ENCODE measurements at places on chromosomes 11 and 22.

DNA sequence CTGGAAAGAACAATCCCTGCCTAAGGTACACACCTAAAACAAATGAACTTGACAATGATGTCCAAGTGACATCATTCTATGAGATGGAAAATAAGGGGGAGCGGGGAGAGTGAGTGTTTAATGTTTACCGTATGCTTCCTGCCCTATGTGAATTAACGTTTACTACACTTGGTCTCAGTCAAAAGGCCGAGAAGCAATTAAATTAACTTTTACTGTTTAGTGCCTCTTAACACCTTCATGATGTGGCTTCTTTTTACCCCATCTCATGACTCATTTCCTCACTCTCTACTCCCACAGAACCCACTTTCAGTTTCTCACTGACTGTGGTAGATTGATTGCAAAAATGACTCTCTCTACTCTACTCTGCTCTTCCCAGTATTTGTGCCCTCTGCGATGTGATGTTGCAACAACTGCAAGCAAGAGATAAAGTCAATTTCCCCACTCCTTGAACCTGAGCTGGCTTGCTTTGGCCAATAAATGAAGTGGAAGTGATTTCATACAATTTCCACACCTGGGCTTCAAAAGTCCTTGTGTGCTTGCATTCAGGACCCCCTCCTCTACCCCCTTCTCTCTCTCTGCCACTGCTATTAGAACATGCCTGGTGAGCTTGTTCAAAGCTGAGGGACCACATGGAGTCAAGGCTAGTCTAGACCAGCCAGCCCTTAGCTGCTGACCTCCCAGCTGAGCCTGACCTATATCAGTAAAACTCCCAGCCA lies 11.6 kb upstream of the ALKBH3 start:
- no peak for DNase-seq

GRCh38 chr11:12537778-12538401 lies 136.3 kb upstream of the TEAD1 start:
- DNase-seq = no peak

GRCh38 chr11:134544095-134544815 lies 132.2 kb upstream of the B3GAT1 start:
- DNase-seq = no peak

DNA sequence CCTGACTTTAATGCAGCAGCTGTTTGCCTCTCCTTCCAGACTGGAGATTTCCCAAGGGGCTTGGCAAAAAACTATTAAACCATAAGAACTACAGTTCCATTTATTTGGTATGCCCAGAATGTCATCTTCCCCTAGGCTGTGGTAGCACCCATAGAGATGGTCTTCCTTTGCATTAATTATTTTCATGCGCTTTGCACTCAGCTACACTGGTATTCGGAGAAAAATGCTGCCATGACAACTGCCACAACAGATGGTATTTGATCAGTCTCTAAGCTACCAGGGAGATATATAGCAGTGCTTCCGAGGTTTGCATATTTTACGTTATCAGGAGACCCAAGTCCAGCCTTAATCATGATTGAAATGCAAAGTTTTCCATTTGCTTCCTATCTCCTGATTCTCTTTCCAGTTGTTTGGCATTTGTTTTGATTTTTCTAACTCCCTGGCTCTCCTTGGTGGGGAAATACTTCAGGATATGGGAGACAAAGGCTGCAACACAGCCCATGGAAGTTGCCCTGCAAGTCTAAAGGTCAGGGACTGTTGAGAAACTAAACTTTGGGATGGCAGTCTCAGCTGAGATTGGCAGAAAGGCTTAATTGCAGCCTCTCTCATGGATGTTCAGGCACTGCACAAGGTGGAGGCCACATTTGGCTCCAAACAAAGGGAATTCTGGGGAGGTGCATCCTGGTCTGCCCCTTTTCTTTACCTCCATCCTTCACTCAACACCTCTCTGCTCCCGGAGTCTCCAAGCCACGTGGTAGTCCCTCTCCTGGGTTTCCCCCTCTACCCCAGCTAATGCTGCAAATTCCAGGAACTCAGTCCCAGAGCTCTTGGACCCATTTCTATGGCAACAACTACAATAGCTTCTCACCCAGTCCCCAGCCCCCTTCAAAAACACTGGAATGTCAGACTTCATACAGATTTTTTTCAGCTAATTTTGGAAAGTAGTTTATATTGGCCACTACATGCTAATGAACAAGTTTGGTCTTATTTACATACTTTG lies 151.8 kb downstream of the NAV2 start:
- DNase-seq = no peak

DNA sequence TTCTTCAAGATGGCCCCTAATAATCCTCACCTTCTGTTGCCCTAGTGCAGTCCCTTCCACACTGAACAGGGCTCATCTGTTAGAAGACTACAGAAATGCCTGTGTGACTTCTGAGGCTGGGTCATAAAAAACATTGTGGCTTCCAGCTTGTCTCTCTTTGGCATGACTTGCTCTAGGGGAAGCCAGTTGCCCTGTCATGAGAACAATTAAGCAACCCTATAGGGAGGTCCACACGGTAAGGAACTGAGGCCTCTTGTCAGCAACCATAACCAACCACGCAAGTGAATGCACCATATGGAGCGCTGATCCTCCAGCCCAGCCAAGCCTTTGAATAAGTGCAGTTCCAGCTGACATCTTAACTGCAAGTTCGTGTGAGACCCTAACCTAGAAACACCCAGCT lies 2.6 kb downstream of the LIPT2 start:
- no peak for DNase-seq

DNA sequence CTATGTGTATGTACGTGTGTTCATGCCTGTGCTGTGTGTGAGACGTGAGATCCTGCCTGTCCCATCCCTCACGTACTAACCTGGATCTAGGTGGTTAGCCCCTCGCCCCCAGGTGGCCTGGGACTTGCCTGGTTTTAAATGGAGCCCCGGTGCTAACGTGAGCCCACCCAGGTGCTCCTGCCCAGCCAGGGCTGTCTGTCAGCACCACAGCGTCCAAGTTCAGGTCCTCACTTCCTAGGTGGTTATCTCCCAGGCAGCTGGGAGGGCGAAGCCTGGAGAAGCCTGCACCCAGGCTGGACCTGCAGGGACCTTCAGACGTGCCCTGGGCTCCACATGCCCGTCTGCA lies 86.0 kb downstream of the KCNQ1 start:
- DNase-seq = no peak

DNA sequence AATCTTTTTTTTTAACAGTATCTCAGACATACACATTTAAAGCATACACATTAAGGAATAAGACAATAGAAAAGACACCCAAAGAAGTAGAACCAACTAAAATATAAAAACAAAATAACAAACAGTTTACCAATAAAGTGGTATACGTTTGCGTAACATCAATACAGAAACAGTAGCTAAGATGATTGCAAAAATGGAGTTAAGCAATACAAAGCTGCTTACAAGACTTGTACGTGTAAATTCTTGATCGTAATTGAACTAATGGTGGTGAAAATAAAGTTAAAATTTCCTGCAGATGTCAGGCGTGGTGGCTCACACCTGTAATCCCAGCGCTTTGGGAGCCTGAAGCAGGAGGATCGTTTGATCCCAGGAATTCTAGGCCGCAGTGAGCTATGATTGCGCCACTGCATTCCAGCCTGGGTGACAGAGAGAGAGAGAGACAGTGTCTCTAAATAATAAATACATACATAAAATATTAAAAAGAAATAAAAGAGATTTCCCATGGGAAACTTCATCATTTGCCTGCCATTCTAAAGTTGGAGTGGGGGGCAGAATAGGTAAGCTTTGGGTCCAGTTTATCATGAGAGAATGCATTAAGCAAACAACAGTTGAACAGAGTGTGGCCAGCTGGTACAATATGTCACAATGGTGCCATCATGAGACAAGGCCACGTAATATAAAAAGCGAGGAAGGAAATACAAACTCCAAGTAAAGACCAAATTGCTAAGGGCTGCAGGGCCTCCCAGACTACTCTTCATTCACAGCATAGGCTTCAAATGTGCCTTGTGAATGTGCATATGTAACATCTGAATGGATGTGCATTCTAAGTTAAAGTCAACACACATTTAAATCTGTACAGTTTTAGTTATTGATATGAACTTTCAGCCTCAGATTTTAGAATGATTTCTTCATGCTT lies 38.9 kb upstream of the EED start:
- no peak for DNase-seq

DNA sequence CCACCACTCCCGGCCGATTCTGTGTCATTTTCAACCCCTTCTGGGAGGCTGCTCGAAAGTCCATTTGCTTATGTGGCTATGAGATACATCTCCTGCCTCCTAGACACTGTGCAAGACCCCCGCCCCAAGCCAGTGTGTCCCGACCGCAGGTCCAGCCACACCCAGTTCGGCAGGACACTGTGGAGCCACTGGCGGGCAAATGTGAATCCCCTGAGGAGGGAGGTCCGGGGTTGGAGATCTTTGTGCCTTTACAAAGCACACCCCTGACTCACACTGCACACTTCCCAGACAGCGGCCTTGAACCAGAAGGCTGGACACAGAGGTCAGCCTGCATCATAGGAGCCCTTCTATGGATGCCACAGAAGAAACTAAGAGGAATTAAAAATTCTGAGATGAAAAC lies 17.4 kb downstream of the FXYD6 start:
- no peak for DNase-seq

GRCh38 chr11:3003396-3004231 lies 11.5 kb upstream of the NAP1L4 start:
- DNase-seq = no peak

DNA sequence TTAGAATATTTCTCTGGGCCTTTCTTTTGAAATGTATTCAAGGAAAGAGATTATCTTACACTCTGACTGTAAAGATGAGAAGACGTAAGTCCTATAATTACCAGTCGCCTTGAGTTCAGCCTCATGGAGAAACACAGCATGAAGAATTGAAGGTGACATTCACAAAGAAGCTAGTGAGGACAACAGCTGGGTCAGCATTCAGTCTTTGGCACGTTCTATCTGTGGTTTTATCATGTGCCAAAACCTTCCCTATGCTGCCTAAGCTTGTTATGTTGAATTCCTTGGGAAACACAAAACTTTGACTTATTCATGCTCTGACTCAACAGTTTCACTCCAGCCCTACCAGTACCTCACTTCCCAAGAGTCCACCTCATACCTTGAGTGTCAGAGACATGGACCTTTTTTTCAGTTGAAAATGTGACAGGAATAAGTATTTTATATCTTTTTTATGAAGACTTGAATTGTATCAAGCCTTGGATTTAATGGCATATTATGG lies 198.8 kb upstream of the KIRREL3 start:
- DNase-seq = no peak

DNA sequence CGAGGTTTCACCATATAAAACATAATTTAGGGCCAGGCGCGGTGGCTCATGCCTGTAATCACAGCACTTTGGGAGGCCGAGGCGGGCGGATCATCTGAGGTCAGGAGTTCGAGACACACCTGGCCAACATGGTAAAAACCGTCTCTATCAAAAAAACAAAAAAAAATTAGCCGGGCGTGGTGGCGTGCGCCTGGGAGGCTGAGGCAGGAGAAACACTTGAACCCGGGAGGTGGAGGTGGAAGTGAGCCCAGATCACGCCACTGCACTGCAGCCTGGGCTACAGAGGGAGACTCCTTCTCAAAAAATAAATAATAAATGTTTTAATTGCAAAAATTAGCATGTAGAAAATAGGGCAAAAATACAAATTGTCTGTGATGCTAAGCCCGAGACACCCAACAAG lies 993 bp upstream of the SFI1 start:
- DNase-seq = no peak

- DNase-seq = no peak
Measured at GRCh38 chr11:77471558-77472193, 2.2 kb downstream of the PAK1 start.

- no peak for DNase-seq
Measured at GRCh38 chr22:44838316-44839016, 86.1 kb downstream of the ARHGAP8 start.

GRCh38 chr11:115887316-115887715 lies 383.1 kb upstream of the CADM1 start:
- no peak for DNase-seq

DNA sequence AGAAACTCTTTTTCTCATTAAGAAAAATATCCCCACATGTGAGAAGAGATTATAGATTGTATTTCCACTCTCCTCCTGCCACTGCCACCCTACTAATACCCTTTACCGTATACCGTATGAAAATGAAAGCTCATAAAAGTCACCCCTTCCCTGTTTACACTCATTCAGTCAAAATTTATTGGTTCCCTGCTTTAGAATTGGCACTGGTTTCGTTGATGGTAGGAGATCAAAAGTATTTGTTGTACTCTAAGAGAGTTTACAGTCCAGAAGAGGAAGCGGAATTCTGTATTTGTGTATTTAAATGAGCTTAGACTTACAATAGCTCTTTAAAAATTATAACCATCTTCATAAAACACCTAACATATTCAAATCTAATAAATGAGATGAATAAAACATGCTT lies 68.2 kb downstream of the BBOX1 start:
- DNase-seq = no peak

DNA sequence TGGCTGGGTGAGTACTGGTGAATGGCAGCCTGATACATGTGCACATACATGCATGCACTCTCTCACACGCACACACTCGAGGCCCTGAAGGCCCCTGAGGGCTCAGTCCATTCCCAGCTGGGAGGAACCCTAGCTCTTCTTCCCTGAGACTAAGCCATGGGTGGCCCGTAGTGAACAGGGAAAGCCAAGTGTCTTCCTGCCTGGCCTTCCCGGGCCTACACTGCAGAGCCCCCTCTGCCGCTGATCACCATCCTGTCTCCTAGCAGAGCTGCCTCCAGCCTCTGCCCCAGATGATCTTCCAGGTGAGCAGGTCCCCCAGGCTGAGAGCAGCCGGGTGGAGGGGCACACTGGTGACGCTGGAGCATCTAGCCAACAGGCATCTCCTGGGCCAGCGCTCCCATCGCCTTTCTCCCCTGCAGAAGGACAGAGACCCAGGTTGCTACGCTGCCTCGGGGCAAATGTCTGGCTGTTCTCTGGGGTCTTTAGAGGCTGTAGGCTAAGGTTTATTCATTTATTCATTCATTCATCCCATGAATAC lies 57.3 kb downstream of the CD82 start:
- no peak for DNase-seq

DNA sequence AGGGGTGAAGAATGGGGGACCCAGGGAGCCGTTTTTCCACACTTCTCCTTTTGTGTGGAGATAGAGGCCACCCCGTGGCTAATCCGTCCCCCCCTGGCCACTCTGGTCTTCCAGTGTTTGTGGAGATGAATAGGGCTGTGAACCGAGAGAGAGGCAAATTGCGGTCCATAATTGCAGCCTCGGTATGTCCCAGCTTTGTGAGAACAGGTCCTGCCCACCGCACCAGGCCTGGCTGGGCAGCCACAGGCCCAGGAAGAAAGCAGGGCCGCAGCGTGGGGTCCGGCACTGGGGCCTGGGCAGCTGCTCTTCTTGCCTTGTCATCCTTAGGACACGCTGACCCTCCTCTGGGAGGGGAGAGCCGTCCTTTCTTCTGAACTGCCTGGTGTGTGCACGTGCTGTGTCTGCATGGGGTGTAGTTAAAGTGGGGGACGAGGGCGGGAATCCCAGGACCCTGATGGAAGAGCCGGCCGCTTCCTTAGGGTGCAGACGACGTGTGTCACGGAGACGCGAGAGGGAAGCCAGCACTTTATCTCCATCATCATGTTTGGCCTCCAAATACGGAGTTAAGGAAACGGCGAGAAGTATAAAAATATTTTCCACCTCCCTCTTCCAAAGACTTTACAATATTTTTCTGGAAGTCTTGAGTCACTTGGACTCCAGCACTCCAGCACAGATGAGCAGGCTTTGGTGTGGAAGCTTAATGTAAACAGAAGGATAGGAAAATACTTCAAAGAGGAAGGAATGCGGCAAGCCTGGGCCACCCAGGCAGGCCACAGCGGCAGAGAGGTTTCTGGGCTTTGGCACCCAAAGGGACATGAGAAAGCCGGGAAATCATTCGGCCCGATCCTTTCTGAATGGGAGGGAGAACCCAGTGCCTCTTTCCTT lies 1248.4 kb downstream of the BRD1 start:
- DNase-seq = no peak

Data from HS-27A (cell line).